A549 treated with GW870086 at 1 μM for 4 hours (cell line): ENCODE measurements at places on chromosomes 3 and 15. TPM values are rescaled to one million over a fixed set of nuclear protein-coding genes. Genes with fewer than 3 reads are reported as not detected.

The LYZL4 gene
- not detected in 5 replicates for total RNA-seq

The ANKRD34C gene
- total RNA-seq: not detected in 5 replicates

The ERC2 gene
- total RNA-seq: not detected in 5 replicates

The NCEH1 gene
- 31.5 to 40.0 TPM (median 39.2 TPM) in 5 replicates for total RNA-seq

The ATP13A4 gene
- not detected in 5 replicates for total RNA-seq

The C3orf85 gene
- total RNA-seq: not detected in 5 replicates

The CCDC12 gene
- total RNA-seq: 56.8 to 83.8 TPM (median 57.7 TPM) in 5 replicates

The KCNMB2 gene
- total RNA-seq: not detected in 5 replicates
